ELR (cell line): ENCODE measurements at places on chromosomes 7 and 10.

DNA sequence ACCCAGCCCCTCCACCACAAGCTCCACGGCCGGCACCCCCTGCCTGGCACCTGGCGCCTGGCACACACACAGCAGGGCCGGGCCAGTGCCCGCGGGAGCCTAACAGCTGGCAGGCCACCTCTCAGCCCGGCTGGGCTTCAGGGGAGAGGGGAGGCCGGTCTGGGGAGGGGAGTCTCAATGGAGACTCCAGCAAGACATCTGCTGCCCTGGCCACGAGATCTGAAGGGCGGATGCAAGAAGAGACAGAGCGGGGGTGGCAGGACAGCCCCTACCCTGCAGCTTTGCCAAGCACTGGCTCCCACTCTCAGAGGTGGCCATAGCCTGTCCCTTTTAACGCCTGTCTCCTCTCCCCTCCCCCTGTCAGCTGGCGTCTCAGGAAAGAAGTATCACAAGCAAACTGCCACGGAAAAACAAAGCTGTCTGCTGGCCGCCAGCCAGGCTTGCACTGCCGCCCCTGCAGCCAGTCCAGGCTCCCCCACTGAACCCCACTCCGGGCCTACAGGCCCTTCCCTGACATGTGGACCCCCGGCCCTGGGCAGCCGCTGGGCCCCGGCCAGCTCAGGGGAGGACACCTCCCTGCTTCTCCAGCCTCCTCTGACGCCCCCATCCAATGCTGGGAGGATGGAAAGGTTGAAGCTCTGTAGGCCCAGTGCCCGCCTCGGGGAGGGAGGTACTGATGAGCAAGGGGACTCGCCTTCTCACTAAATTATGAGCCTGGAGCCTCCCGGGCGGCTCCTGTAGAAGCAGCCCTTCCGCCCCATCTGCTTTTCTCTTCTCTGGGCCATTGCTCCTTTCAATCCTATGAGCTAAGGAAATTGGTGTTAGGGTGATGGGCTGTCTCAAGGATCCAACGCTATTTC is 178.4 kb downstream of the ARHGAP12 start:
- no peak for DNase-seq

GRCh38 chr7:77450054-77450453 is 33.9 kb upstream of the GSAP start:
- DNase-seq: peak; percentile 73

GRCh38 chr10:51227897-51228713 is 153.8 kb downstream of the PRKG1 start:
- no peak for DNase-seq

DNA sequence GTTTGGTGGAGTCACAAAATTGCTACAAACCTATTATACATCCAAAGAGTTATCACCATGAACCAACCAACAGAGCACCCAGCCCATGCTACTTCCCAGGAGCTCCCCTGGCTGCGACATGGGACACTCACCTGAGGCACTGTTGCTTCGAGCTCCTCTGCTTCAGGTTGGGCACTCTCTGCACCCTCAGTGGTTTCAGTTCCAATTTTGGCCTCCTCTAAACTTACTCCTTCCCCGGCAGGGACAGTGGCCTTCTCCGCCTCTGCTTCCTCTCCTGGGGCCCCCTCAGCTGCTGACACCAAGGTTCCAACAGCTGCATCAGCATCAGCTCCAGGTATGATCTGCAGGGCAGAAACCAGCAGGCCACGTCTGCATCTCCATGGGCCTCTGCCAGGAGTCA is 120.4 kb upstream of the TARP start:
- DNase-seq: no peak

GRCh38 chr10:78570633-78571235 is 498.0 kb upstream of the ZMIZ1 start:
- no peak for DNase-seq

GRCh38 chr7:142130267-142130666 is 18.7 kb downstream of the MGAM2 start:
- no peak for DNase-seq

DNA sequence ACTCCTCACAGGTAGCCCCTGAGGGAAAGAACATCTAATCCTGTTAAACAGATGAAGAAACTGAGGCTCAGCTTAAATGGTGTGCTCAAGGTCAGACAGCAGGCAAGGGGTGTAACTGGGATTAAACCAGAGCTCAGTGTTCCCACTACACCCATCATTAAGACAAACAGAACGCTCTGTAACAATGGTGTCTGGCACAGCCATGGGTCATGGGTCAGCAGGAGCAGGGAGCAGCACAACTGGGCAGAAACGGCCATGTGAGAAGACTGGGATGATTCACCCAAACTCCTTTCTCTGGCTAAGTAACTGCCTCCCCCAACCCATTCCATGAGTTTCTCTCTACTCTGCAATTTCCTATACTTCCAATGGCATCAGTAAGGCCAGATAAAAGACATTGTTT is 85.5 kb upstream of the PDE1C start:
- no peak for DNase-seq

DNA sequence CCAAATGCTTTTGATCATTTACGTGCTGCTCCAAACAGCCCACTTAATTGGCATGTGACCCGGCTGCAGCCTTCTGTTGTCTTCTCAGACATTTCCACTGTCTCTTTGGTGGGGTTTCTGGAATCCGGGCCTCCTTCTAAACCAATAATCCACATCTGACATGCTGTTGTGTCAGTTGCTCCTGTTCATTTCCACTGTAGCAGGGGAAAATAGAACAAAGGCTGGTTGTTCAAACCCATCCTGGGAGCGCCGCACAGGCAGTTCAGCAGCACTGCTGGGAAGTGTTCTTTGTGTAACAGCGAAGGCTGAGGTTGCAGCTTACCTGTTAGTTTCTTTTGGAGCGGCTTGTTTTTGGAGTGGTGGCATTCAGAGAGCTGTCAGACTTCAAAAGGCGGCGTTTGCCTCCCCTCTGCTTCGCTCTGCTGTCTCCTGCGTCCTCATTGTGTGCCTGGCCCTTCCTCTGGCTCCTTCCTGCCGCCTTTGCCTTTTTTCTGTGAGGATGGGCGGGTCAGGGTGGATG is 149.4 kb downstream of the SNX10 start:
- DNase-seq: no peak

- no peak for DNase-seq
These were observed 158.0 kb downstream of the TRIL start for GRCh38 chr7:28800150-28800549.

DNA sequence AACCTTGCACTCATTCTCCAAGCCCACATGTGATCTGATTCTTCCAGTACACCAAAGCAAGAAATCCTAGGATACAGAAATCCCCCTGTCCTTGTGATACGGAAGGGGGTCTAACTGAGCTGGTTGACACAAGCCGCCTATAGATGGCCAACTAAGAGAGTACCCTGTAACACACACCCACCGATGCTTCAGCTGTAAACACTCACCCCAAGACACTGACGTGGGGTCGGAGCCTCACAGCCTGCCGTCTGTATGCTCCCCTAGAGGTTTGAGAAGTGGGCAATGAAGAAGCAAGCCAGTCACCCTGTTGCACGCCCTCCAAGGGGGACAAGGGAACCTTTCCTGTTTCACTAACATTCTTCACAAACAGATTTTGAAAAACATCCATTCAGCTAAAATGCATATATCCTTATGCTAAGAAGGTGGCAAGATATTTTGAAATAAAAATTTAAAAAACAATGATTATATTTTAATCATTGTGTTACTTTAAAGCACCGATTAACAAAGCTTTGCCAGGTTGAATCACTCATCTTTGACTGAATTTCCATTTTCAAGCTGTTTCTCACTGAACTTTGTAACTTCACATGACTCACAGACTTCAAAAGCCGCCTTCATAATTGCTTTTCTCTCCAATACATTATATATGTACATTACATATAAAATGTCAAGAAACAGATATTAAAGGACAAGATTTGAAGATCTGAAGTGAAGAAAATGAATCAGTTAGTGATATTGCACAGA is 329.3 kb downstream of the ARL4A start:
- peak; percentile 49 for DNase-seq

- DNase-seq: no peak
These were observed 10.8 kb downstream of the BLVRA start for GRCh38 chr7:43769281-43769680.

DNA sequence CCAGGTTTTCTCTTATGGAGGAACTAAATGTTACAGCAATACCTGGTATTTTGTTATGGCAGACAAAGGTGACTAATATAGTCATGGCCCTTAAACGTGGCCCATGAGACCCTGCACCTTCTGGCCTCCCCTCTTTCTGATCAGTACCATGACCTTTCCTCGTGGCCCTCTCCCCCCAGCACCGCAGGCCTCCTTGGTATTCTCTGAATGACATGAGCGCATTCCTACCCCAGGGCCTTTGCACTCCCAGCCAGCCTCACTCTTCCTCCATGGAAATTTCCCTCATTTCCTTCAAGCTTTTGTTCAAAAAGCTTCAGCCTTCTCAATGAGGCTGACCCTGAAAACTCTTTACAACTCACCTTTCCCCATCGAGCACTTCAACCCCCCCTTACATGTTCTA is 46.5 kb upstream of the EMX2 start:
- DNase-seq: no peak

DNA sequence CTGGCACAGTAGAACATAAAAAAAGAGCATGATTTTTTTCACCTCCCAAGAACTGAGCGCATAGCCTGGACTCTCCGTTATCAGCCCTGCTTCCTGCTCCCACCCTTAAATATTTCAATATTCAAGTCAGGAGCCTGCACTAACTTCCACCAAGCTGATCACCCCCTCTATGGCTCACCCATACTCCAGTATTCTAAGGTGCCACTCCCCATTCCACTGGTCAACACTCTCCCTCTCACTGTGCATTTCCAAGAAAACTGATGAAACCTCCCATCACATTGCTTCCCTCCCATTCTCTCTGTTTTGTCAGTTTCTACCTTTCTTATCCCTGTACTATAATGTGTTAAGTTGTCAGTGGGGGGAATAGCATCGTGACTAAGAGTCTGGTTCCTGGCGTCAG is 95.0 kb upstream of the C7orf33 start:
- no peak for DNase-seq

DNA sequence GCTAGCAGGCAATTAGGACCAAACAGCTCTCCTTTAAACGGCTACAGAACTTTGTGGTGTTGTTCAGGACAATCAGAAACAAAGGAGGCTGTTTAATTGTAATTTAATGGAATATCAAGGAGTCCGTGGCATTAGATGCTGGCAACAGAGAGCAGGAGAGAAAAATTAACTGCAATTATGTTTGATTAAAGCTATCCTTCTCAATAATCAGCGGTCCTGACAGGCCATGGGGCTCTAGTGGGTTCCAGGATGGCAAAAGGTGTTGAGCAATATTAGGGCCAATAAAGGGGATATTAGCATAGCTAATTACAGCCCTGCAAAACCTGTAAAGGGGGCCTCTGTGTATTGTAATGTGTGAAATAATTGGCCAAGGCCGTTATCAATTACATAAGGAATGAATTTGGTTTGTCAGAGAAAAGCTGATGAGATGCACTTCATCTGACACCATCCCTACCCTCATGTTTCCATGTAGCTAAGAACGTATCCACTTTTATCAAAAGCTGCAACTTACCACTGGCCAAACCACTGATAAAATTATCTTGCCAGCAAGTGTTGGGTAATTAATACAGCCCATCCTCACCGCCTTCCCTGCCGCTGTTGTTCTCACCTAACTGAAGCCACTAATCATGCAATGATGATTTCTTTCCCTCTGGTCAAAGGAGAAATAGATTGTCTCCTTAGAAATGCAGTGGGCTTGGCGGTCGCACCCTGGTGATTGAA is 81.6 kb downstream of the EBF3 start:
- no peak for DNase-seq

- peak; percentile 10 for DNase-seq
These were observed 41.6 kb upstream of the AQP1 start for GRCh38 chr7:30869794-30870611.

DNA sequence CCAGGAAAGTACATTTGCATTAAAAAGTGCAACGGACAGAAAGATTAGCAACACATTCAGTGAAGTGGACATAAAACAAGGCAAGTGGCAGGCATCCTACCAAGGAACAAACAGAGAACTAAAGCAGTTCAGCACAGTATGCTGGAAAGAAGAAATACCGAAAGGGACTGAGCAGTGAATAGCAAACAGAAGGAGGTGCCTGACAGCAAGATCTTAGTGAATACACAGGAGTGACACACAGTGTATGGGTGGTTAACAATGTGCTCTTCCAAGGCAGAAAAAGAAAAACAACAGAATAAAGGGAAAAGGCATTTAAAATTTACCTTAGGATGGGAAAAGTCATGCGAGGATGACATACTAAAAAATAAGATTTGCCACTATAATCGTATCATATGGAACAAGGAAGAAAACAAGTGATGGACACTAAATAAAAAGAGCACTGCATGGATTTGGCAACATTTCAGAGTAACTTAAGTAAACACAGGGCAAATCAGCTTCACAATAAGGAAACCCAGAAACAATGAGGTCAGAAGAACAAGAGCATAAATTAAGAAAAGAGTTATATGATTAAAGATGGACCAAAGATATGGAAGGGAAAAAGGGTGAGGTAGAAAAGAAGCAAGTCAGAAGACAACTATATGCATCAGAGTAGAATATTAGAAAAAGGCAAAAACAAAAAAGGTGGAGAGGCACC is 29.5 kb downstream of the MEST start:
- no peak for DNase-seq

GRCh38 chr7:75931680-75932079 is 16.7 kb downstream of the POR start:
- no peak for DNase-seq

DNA sequence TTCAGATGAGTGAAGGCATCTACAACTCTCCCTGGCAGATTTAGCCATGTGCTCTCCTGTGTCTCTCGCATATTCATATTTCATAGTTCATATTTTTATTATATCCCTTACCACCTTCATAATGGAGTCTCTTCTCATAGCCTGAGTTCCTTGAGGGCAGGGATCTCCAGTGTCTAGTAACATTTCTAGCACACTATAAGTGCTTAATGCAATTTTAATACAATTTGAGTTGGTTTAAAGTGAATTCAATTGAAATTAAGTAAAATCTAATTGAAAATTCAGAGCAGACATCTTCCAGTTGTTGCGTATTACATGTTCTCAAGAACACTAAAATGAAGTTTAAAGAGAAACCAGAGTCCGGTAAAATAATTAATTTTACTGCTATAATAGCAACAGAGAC is 163.6 kb upstream of the GNAI1 start:
- DNase-seq: no peak

GRCh38 chr10:112605063-112605462 is 158.0 kb downstream of the VTI1A start:
- no peak for DNase-seq

GRCh38 chr10:71326464-71326881 is 7.4 kb downstream of the SLC29A3 start:
- DNase-seq: no peak

DNA sequence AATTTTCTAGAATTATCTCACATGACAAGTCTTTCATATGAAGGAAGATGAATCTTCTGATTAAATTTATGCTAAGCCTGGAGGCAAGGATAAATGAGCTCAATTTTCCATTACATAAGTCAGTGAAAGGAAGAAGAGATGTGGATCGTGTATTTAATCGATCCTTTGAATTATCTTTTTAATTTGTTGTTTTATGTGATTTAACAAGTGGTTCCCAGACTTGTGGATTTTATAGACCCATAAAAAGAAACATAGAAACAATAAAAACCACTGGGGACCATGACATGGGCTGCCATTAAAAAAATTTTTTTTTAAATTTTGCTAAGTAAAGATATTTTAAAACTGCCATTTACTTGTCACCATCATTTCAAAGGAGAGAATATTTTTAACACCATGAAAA is 45.0 kb downstream of the SLK start:
- DNase-seq: no peak
